MCF 10A (cell line): ENCODE measurements at places on chromosomes 3 and 15. TPM values are rescaled to one million over a fixed set of nuclear protein-coding genes. Genes with fewer than 3 reads are reported as not detected.

CPB1 gene
- not detected in 2 replicates for total RNA-seq

ACAD9 gene
- 43.1 and 44.7 TPM in 2 replicates for total RNA-seq

PYGO1 gene
- 3.9 and 5.1 TPM in 2 replicates for total RNA-seq

EOMES gene
- total RNA-seq, result 0.74 and 1.3 TPM in 2 replicates

CRYGS gene
- 3.2 and 4.0 TPM in 2 replicates for total RNA-seq

ITIH1 gene
- not detected in 2 replicates for total RNA-seq

CLDN18 gene
- not detected in 2 replicates for total RNA-seq

CACNA2D3 gene
- total RNA-seq, result 1.5 and 2.3 TPM in 2 replicates

MYLK gene
- 1.3 and 2.3 TPM in 2 replicates for total RNA-seq

C2CD4B gene
- total RNA-seq, result not detected in 2 replicates

HAPLN3 gene
- 4.1 and 5.0 TPM in 2 replicates for total RNA-seq
